Activated B cell treated with CpG ODN at 0.5 μM for 24 hours (primary cell): ENCODE measurements at places on chromosomes 4 and X. TPM values are rescaled to one million over a fixed set of nuclear protein-coding genes. Genes with fewer than 3 reads are reported as not detected.

DNA sequence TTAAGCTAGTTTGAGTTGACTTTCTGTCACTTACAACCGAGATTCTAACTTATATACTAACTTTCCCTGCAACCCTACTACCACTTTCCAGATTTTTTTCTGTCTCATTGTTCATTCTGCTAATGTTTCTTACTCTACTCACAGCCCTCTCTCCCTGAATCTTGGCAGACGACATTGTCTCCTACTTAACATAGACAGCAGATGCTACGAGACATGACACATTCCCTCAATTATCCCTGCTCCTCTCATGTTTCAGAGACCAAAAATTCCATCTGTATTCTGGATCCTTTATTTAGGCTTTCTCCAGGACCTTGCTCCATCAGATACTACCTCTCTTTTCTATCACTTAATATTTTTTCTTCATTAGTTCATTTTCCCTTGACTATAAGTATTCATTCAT is 379.1 kb upstream of the TEX13C start:
- no peaks in the 10 kb centered on the region for H3K4me1 ChIP-seq
- H3K27me3 ChIP-seq = no peaks in the 10 kb centered on the region
- no peak overlapping the region for H3K27ac ChIP-seq
- H3K4me3 ChIP-seq = no peak overlapping the region
- H3K36me3 ChIP-seq = no peaks in the 10 kb centered on the region

DNA sequence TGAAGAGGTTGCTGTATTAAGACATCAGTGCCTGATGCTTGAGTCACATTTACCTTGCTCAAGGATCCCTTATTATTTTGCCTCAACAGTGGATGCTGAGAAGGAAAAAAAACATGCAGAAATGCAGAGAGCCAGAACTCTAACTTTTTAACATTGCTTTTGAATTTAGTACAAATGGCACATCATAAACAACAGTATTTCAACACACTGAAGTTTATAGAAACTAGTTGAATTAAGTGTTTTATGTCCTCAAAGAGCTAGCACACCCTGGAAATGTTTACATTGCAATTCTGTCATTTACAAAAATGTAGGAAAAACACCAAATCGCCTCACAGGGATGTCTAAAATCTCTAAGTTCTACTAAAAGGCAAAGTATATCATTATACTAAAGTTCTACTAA is 69.5 kb upstream of the BLTP1 start:
- no peak overlapping the region for H3K27ac ChIP-seq
- H3K4me1 ChIP-seq = no peaks in the 10 kb centered on the region
- H3K36me3 ChIP-seq = no peaks in the 10 kb centered on the region
- H3K4me3 ChIP-seq = no peak overlapping the region
- peaks cover 12% of the 10 kb centered on the region for H3K27me3 ChIP-seq

The SLC6A14 gene
- not detected in 2 replicates for total RNA-seq

The ZFP92 gene
- total RNA-seq = 1.5 and 1.6 TPM in 2 replicates

The AFM gene
- total RNA-seq = not detected in 2 replicates
